CD4-positive, alpha-beta T cell (primary cell): ENCODE measurements at places on chromosomes 1 and 21.

DNA sequence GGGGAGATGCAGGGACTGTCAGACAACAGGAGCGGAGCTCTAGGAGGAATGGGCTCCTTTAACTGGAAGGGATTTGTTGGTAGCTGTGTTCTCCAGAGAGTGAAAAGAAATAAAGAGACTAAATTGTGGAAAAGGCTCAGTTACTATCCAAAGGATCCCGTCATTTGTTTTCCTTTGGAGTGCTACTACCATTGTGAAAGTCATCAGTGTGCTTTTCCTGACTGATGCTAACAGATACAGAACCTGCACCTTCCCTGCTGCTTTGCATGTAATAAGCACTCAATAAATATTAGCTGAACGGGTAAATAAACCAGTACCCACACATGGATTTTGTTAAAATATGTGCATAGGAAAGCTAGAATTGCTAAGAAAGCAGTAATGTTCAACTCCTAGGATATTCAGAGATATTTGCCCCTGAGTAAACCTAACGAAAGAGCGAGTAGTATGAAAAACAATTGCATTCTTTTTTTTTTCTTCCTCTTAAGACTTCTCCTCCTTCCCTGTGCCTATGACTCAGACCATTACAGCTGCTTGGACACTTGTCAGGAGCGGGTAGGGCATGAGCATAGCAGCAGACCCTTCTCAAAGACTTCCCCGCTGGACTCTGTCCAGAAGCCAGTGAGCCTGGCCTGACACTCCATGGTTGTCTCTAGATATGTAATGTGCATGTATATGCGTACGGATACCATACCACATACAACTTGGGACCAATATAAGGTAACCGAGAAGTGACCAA lies 41.7 kb downstream of the PTGFRN start:
- no peak for DNase-seq

- DNase-seq: no peak
Measured at GRCh38 chr1:153735090-153735420, 7.2 kb downstream of the INTS3 start.

DNA sequence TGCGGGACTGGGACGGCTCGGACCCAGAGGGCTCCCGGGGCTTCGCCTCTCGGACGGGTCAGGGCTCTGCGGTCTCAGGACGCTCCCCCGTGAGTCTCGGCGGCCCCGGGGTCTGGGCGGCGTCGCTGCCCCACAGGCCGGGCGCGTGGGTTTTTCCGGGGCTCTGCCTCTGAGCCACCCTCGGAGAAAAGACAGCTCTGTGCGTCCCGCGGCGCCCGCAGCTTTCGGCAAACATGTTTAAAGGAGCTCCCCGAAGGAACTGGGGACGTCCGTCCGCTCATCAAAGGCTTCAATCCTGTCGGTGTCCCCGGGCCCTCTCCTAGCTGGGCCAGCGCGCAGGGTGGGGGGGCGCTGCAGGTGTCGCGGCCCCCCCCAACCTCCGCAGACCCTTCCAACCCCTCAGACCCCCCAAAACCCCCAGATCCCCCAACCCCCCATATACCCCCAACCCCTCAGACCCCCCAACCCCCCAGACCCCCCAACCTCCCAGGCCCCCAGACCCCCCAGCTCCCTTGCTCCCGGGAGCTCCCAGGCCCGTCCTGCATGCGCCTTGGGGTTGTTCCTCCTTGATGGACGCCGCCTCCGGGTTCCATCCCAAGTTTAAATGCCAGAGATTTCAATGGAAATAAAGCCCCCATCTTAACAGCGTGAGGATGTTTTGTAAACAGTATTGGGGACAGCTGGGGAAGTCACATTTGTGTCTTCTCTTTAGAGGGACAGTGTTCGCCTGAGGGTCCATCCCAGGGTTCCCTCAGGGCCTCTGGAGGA lies 996 bp upstream of the C1orf159 start:
- no peak for DNase-seq

GRCh38 chr1:224061436-224061835 lies 52.5 kb upstream of the FBXO28 start:
- DNase-seq: no peak

GRCh38 chr1:240582953-240583352 lies 29.0 kb downstream of the GREM2 start:
- DNase-seq: no peak

- DNase-seq: no peak
Measured at GRCh38 chr1:205258261-205258691, 30.5 kb downstream of the TMCC2 start.

- DNase-seq: no peak
Measured at GRCh38 chr1:228332797-228333738, 73.6 kb downstream of the TRIM11 start.

GRCh38 chr1:211541720-211542477 lies 37.1 kb downstream of the SLC30A1 start:
- DNase-seq: no peak

DNA sequence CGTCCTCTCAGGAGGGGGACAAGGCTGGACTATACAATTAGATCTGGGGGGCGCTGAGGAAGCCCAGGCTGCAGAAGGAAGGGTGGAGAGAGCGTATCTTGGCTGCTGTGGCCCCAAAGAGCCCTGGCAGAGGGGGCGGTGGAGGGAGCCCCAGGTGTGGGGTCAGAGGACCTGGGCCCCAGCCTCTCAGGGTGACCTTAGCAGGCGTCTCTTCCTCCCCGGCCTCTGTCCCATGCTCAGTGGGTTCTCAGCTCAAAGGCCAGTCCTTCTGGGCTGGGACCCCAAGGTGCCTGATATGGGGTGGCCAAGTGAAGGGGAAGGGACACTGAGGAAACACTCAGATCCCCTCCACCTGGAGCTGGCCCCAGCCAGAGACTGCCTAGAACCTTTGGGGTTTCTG lies 1.8 kb downstream of the FAM131C start:
- DNase-seq: no peak

DNA sequence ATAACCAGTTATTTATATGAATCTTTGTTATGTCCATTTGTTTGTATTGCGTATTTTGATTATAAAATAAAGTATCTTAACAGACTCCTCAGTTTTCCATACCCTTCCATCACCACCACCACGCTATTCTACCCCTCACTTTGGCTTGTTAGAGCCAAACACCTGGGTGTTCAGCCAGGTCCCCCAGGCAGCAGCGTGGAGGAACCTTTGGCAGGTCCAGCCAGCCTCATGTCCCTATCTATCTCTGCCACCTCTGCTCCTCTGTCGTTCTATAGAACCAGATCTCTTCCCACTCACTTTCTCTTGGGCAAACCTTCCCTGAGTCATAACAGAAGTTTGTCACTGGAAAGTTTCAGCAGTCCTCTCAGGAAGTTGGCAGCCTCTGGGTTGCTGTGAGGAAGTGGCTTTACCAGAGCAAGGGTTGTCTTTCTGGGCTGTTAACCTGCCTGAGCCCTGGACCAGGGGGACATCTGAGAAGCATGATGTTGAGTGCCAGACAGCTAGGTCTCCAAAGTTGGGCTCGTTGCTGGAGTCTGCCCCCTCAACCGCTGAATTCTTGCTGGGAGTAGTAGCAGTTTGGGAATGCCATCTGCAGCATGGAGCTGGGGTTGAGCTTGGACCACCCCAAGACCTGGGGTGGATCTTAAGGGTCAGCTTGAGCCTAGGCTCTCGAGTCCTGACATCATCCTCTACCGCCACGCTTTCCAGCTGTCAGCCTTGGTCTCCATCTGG lies 996 bp upstream of the SH3BGRL3 start:
- DNase-seq: peak; percentile 64

DNA sequence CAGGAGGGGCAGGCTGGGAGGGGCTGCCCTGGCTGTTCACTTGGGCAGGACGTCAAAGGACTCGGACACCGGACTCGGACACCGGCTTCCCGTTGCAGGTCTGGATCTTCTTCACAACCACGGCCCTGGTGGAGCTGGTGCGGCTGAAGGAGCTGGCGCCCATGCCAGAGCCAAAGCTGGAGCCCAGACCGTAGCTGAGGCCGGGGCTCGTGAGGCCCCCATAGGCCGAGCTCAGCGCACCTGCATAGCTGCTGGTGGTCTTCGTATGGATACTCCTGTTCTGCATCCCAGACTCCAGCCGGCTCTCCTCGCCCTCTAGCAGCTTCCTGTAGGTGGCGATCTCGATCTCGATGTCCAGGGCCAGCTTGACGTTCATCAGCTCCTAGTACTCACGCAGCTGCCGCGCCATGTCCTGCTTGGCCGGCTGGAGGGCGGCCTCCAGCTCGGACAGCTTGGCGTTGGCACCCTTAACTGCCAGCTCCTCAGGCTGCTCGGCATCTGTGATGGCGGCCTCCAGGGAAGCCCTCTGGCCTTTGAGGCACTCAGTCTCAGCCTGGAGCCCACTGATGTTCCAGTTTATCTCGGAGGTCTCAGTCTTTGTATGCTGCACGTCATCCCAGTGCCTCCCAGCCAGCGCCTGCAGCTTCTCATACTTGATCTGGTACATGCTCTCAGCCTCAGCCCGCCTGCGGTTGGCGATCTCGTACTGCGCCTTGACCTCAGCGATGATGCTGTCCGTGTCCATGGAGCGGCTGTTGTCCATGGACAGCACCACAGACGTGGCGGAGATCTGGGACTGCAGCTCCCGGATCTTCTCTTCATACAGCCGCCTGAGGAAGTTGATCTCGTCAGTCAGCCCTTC lies 15.1 kb upstream of the KLF17 start:
- no peak for DNase-seq

GRCh38 chr1:235831148-235831547 lies 35.6 kb downstream of the LYST start:
- no peak for DNase-seq

DNA sequence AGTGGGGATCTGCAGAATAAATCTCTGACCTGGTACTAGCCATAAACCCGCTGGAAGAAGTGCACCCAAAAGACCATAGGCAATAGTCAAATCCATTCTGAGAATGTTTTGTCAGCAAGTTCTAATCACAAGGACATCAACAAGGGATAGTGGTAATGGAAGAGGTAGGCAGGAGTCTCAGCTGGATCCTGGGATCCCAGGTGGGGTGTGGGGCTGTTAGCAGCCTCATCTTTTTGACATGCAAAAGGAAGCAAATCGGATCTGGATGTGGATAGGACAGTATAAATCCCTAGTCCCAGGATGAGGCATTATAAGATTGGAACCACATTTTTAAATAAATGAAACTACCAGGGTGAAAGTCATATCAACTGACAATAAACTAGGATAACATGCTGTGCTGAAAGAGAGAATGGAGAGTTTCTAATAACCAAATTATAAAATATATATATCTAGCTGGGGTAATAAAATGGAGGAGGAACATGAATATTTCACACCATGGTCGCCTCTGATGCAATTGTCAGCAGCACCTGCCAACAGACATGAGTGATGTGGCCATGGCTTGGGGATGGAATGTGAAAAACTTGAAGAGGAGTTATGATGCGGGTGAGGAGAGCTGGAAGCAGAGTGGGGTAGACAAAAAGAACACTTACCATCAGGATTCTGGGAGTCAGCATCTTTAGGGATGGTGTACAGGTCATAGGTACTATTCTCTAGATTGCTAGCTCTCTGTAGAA lies 23.7 kb upstream of the PEX19 start:
- no peak for DNase-seq

GRCh38 chr1:19199969-19200604 lies 10.0 kb downstream of the UBR4 start:
- DNase-seq: no peak

GRCh38 chr1:27026621-27027574 lies 14.2 kb upstream of the TENT5B start:
- DNase-seq: no peak

DNA sequence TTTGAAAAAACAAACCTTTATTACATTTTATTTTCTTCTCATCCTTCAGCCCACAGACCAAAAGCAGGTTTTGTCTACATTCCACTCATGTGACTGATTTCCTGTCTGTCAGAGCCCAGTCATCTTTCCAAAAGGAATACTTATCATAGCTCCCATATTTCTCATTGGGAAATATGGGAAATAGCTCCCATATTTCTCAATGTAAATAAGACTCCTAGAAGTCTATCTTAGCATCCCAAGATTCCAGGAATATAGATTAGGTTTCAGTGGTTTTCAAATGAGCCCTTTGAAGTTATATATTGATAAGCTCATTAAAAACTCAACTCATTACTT lies 19.1 kb upstream of the NRDC start:
- no peak for DNase-seq

GRCh38 chr1:76269155-76269554 lies 194.6 kb downstream of the ST6GALNAC3 start:
- DNase-seq: no peak

DNA sequence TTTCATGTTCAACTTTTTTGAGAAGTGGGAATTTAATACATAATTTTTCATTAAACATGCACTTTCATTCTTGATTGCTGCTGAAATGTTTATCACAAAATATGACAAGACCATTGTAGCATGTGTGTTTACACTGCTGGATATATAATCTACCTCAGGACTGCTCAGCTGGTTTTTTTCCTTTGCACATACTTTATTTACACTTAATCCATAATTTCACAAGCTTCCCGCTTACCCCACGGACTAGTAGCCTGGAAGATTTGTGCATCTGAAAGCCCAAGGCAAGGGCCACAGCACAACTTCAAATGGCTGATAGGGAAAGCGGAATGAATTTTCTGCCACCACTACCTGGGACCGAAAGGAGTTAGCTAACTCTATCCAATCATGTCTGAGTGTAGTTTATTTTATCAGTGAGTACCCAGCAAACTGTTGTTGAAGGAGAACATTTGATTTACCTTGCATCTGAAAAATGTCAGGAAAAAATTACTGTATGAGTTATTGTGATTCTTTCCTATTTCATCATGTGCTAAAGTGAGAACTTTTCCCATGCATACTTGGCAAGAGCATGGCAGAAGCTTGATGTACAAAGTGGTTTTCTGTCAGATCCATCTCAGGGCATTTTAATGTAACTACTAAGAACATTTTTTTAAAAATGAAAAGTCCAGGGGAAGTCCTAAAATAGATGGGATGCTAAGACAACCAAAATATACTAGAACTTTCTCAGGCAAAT lies 558.2 kb upstream of the USP24 start:
- DNase-seq: no peak

DNA sequence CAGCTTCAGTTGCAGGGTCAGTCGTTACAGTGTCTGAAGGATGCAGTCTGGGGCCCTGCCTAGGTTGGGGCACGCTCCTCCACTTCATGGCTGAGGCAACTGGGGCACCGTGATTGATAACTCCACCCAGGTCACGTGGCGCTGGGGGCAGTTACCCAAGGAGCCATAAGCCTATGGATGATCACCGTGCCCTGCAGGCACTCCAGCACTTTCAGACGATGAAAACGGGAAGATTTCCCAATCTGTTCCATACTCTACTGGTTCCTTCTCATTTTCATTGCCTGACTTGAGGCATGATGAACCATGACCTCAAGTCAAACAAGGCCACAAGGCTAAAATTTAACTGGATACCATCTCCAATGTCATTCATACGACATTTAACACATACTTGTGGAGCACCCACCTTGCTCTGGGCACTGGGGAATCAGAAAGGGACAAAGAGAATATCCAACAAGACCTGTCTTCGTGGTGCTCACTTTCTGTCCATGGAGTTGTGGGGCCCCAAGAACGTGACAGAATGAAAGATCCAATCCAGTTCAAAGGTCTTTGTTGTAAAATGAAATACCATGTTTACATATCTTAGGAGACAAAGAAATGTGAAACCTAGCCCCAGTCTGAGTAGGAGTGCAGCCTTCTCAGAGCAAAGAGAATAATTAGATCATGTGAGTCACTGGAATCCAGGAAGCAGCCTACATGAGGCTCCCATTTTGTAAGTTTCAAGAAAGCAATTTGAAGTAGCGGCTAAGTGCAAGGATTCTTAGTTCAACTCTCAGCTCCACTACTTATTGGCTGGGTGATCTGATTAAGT lies 39.4 kb upstream of the SPOCD1 start:
- DNase-seq: no peak
